Renal pelvis (tissue), 12 donors: ENCODE measurements at places on chromosomes 11 and 22. TPM values are rescaled to one million over a fixed set of nuclear protein-coding genes. Genes with fewer than 3 reads are reported as not detected.

DNA sequence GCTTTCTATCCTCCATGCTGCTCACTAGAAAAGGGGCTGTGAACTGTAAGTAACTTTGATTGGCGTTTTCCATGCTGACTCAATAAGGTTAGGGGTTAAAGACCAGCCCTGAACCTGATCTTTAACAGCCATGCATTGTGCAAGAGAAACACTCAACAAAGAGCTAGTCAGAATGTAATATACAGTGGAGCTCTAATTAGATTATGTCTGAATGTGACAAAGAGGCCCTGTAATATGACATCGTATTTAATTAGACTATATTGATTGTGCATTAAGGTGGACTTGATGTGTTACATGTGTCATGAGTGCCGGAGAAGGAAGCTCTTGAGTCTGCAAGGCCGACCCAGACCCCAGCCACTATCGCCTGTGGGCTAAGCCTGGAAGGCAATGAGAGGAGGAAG is 70.5 kb downstream of the PKNOX2 start:
- no peak for DNase-seq

- DNase-seq = no peak
Measured at GRCh38 chr11:130442737-130443136, 5.7 kb upstream of the ADAMTS15 start.

- no peak for DNase-seq
Measured at GRCh38 chr11:93767018-93767417, 17.1 kb upstream of the MED17 start.

GRCh38 chr11:96035740-96036078 is 111.8 kb upstream of the MTMR2 start:
- no peak for DNase-seq

GRCh38 chr22:50302564-50302963 is 4.9 kb downstream of the PLXNB2 start:
- no peak for DNase-seq

- no peak for DNase-seq
Measured at GRCh38 chr22:40021401-40022000, 26.7 kb downstream of the FAM83F start.

GRCh38 chr22:23074451-23074850 is 4.1 kb downstream of the GNAZ start:
- DNase-seq = no peak

GRCh38 chr11:87473174-87473573 is 435.4 kb downstream of the TMEM135 start:
- no peak for DNase-seq

- DNase-seq = no peak
Measured at GRCh38 chr22:45638834-45639746, 32.5 kb upstream of the ATXN10 start.

DNA sequence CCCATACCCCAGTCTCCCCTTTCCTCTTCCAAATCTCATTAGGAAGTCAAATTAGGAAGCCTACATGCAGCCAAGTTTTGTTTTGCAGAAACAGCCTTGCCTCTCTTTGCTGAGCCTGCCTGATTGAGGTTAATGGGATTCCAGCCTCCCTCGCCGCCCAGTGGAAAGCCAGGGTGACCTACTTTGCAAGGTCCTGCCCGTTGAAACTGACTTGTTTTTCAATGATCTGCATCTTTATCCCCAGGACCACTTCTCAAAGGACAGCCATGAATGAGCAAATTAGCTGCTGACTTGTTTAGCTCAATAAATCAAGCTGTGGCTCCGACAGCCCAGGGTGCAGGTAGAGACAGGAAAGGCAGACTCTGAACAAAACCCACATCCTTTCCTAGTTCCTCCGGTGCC is 110.4 kb downstream of the RRAS2 start:
- DNase-seq = no peak

UQCC3 gene
- 13.1 TPM for polyA plus RNA-seq

SEC14L6 gene
- 7.8 TPM for polyA plus RNA-seq

PGA4 gene
- 0.59 TPM for polyA plus RNA-seq

MUC5AC gene
- 0.01 TPM for polyA plus RNA-seq

ASCL2 gene
- polyA plus RNA-seq = 3.8 TPM

RAB36 gene
- polyA plus RNA-seq = 16.6 TPM
